IMR-90 (cell line): ENCODE measurements at places on chromosomes 11 and 22. TPM values are rescaled to one million over a fixed set of nuclear protein-coding genes. Genes with fewer than 3 reads are reported as not detected.

The GAL3ST1 gene
- total RNA-seq = not detected in 2 replicates

The TRIM49B gene
- not detected in 2 replicates for total RNA-seq

The SYCE3 gene
- total RNA-seq = not detected in 2 replicates

The CRYBA4 gene
- not detected in 2 replicates for total RNA-seq

The P2RY2 gene
- not detected in 2 replicates for total RNA-seq

GRCh38 chr11:980438-981357 is 55.0 kb downstream of the AP2A2 start:
- no peak overlapping the region for H3K4me3 ChIP-seq
- no peak overlapping the region for H3K27ac ChIP-seq
- peaks cover 55% of the 10 kb centered on the region for H3K36me3 ChIP-seq
- H3K4me1 ChIP-seq = no peaks in the 10 kb centered on the region
- no peak for DNase-seq
- H3K27me3 ChIP-seq = no peaks in the 10 kb centered on the region

GRCh38 chr22:42676059-42676607 is 26.9 kb upstream of the CYB5R3 start:
- no peaks in the 10 kb centered on the region for H3K36me3 ChIP-seq
- H3K27me3 ChIP-seq = no peaks in the 10 kb centered on the region
- DNase-seq = peak; percentile 43
- H3K4me3 ChIP-seq = no peak overlapping the region
- H3K27ac ChIP-seq = peak overlapping the region; percentile 58

GRCh38 chr22:50260801-50261614 is 475 bp downstream of the MAPK12 start:
- H3K4me3 ChIP-seq = peak overlapping the region; percentile 90
- DNase-seq = peak; percentile 67
- H3K27ac ChIP-seq = peak overlapping the region; percentile 87

DNA sequence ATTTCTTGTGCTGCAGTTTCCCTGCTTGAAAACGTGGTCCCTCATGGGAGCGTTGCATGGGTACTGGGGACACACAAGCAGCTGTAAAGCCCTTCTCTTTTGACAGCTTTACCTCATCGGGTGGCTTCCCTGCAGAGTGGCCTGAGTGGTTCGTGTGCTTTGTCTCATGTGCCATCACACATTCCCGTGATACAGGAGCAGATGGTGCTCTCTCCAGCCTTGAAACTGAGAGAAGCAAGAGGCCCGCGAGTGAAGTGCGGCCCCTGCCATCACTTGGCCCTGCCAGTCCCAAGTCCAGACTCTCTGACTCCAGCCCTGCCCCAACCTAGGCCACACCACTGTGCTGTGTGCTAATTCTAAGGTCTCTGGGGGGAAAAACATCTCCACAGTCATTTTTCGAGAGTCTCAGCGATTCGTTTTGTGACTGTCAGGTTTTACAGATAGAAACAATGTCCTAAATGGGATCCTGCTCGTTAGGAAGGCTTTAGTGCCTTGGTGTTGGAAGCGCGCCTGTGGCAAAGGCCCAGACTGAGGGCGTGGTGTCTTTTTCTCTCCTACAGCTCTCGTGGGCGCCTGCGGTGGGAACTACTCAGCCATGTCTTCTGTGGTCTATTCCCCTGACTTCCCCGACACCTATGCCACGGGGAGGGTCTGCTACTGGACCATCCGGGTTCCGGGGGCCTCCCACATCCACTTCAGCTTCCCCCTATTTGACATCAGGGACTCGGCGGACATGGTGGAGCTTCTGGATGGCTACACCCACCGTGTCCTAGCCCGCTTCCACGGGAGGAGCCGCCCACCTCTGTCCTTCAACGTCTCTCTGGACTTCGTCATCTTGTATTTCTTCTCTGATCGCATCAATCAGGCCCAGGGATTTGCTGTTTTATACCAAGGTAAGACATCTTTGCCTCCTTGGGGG is 64.2 kb downstream of the KREMEN1 start:
- no peaks in the 10 kb centered on the region for H3K27me3 ChIP-seq
- no peak overlapping the region for H3K27ac ChIP-seq
- peaks cover 7% of the 10 kb centered on the region; the same call in 1 of the 2 replicates for H3K36me3 ChIP-seq
- no peak overlapping the region for H3K4me3 ChIP-seq

GRCh38 chr11:65134240-65134951 is at the start of gene SYVN1:
Gene SYVN1 (minus strand): TSS chr11:65134519. CDS start chr11:65133601, 918 bp downstream.
- H3K27me3 ChIP-seq = no peaks in the 10 kb centered on the region
- H3K36me3 ChIP-seq = peaks cover 34% of the 10 kb centered on the region
- peak within 1 kb of the TSS; percentile 63 for H3K4me3 ChIP-seq
- peak; percentile 85 for DNase-seq

- H3K4me1 ChIP-seq = peaks cover 1% of the 10 kb centered on the region; the same call in 1 of the 2 replicates
- H3K27ac ChIP-seq = no peak overlapping the region
- no peaks in the 10 kb centered on the region for H3K36me3 ChIP-seq
- H3K4me3 ChIP-seq = no peak overlapping the region
- DNase-seq = no peak
Measured at GRCh38 chr22:27197052-27197451, 539.7 kb downstream of the MIAT start.

DNA sequence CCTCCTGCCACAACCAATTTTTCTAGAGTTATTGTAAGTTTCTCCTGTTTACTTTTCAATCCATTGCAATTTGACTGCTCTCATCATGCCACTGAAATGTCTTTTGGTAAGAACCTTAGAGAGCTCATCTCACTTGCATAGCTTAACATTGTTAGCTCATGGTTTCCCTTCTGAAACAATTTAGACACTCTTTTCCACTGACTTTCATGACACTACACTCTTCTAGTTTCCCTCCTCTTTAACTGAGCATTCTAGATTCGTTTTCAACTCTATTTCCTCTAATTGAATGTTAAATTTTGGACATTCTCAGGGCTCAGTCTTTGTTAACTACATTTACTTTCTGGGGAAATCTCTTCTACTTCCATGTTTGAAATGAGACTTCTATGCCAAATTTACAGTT is 369.1 kb downstream of the JRKL start:
- no peaks in the 10 kb centered on the region for H3K4me1 ChIP-seq
- no peak overlapping the region for H3K4me3 ChIP-seq

- no peak for DNase-seq
- H3K27ac ChIP-seq = peak overlapping the region; percentile 94
- H3K27me3 ChIP-seq = no peaks in the 10 kb centered on the region
- H3K36me3 ChIP-seq = peaks cover 7% of the 10 kb centered on the region
- peak overlapping the region; percentile 85 for H3K4me3 ChIP-seq
- H3K4me1 ChIP-seq = peaks cover 15% of the 10 kb centered on the region
Measured at GRCh38 chr11:62547691-62548281, 1.2 kb upstream of the AHNAK start.
